ENCODE measurements at places on chromosomes 3 and 15.

DNA sequence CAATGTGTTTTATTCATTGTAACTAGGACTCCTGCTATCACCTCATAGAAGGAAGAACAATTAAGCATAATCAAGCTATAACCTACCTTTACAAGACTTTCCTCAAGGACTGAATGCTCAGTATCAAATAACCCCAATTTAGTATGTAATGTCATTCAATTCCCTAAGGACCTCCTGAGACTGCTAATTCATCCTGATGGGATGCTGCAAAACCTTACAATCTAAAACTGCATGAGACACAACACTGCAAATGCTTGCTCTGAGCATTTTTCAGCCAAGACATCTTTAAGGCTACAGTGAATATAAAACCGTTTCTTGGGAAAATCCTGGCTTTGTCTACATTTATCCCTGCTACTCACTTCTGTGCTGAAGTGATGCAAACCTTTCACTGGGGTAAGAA, 69.9 kb downstream of the RYK start:
- H3K4me3 ChIP-seq: no peak overlapping the region
- no peak for DNase-seq
- H3K27me3 ChIP-seq: no peaks in the 10 kb centered on the region
- no peaks in the 10 kb centered on the region for H3K4me1 ChIP-seq
- no peak overlapping the region for H3K27ac ChIP-seq
- peaks cover 6% of the 10 kb centered on the region for H3K36me3 ChIP-seq

- no peaks in the 10 kb centered on the region for H3K4me1 ChIP-seq
- no peaks in the 10 kb centered on the region for H3K36me3 ChIP-seq
- DNase-seq: no peak
- H3K4me3 ChIP-seq: no peak overlapping the region
- no peaks in the 10 kb centered on the region for H3K27me3 ChIP-seq
Measured at GRCh38 chr3:56795097-56795828, 6.5 kb downstream of the ARHGEF3 start.

GRCh38 chr3:45210308-45211041, 15.6 kb downstream of the TMEM158 start:
- peak; percentile 79 for DNase-seq
- H3K4me1 ChIP-seq: no peaks in the 10 kb centered on the region
- no peaks in the 10 kb centered on the region for H3K36me3 ChIP-seq
- H3K27me3 ChIP-seq: no peaks in the 10 kb centered on the region

GRCh38 chr15:69983696-69984265, 113.9 kb downstream of the TLE3 start:
- H3K27ac ChIP-seq: no peak overlapping the region
- no peaks in the 10 kb centered on the region for H3K36me3 ChIP-seq
- no peaks in the 10 kb centered on the region for H3K4me1 ChIP-seq
- H3K27me3 ChIP-seq: peaks cover 10% of the 10 kb centered on the region
- no peak for DNase-seq

DNA sequence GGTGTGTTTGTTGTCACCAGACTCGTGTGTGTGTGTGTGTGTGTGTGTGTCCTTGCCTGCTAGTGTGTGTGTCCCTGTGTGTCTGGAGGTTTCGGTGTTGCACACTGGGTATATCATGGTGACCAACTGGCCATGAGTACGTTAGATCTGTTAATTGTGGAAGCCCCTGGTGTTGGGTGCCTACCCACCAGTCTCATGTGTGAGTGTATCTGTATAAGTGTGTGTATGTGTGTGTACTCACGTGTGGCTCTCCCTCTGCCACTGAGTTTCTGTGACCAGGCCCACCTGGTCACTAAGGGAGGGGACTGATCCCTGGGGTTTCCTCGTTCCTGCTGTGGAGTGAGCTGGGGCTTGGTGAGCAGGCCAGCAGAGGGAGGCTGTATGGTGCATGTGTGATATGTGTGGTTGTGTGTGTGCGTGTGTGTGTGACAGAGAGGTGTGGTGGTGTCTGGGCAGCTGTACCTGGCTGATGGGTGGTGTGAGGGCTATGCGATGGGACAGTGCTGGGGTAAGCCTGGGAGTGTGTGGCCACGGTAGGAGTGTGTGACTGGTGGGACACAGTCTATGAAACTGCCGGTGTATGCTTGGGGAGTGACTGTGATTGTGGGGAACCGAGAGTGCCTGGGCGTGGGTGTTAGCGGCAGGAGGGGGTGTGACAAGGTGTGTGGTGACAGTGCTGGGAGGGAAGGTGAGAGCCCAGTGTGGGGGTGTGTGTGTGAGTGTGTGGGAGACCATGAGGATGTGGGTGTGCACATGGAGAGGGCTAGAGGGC, 1.8 kb downstream of the PRKCD start:
- no peaks in the 10 kb centered on the region for H3K27me3 ChIP-seq
- H3K36me3 ChIP-seq: no peaks in the 10 kb centered on the region
- H3K27ac ChIP-seq: no peak overlapping the region
- no peak overlapping the region for H3K4me3 ChIP-seq
- peaks cover 13% of the 10 kb centered on the region for H3K4me1 ChIP-seq

GRCh38 chr3:131995891-131996290, 38.9 kb downstream of the CPNE4 start:
- no peak overlapping the region for H3K27ac ChIP-seq
- no peak overlapping the region for H3K4me3 ChIP-seq
- no peaks in the 10 kb centered on the region for H3K27me3 ChIP-seq
- no peak for DNase-seq

DNA sequence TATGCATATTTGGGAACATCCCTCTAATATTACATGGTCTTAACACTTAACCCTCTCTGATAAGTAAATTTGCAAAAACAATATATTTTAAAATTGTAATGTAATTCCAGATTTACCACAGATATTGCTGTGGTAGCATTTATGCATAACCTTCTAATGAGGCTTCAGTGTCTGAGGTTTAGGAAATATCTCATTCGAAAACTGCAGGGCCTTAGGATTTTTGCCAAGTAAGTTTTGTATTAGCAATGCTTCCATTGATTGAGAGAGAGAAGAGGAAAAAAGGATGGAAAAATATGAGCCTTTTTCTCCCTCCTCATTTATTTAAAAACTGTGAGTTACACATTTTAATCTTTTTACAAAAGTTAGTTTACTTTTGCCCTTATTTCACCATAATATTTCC, 294.6 kb downstream of the EPHA3 start:
- H3K4me1 ChIP-seq: no peaks in the 10 kb centered on the region
- no peak for DNase-seq
- H3K27me3 ChIP-seq: peaks cover 3% of the 10 kb centered on the region

DNA sequence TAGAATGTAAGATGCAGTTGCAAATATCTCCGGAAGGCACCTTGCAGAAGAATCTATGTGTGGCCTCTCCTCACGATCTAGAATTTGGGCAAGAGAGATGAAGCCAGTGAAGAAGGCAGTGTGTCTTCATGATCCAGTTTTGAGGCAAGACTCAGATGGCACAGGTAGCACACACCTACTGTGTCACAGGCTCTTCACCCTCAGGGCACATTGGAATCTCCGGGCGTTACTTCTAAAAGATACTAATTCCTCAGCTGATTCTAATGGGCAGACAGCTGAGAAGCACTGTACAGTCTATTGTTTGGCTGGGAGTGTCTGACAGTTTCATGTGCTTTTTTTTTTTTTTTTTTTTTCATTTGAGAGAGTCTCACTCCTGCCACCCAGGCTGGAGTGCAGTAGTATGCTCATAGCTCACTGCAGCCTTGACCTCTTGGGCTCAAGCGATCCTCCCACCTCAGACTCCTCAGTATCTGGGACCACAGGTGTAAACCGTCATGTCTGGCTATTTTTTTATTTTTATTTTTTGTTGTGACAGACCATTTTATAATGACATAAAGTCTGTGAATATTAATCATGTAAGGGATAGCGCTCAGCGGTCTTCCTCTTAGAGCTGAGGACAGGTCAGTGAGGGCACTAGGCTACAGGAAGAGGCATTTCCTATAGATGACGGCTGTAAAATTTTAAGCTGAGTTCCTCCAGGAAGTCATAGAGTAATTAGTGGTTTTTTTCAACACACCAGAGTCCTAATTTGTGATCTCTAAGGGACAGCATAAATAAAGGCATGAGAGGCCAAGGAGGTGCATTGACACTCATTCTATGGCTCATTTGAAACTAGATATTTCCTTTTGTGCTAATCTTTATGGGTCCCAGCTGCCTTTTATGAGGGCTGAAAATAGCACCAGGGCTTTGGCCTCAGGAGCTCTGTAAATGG, 4.0 kb downstream of the C3orf52 start:
- H3K4me3 ChIP-seq: no peak overlapping the region
- H3K27me3 ChIP-seq: no peaks in the 10 kb centered on the region
- H3K4me1 ChIP-seq: peaks cover 2% of the 10 kb centered on the region
- H3K36me3 ChIP-seq: no peaks in the 10 kb centered on the region
- no peak for DNase-seq

DNA sequence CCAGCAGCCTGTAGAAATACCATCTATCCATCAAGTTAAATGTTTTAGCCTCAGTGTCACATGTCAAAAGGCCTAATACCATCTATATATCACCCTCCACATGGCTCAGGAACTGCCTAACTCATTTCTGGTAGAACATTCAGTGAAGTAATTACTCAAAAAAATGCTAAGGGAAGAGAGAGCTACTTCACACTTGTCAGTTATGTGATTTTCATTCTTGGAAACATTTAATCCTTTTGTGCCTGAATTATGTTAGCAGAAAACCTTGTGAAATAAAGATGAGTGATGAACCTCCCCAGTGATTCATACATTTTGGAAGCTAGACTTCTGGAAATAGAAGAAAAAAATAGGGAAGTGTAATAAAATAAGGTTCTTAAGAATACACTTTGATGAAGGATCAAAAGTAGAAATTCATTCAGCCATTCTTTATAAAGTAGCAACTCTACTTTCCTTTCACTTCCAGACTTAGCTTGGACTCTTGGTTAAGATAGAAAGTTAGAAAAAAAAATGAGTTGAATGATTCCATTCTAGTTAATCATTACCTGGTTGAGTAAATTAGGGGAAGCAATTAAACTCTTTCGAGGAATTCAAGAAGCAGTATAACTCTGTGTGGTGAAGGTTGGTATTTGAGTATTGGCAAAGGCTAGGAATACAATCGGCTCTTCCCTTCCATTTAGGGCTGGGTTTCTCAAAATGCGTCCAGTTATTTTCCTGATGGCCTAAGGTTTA, 3.6 kb downstream of the OTOL1 start:
- peaks cover 11% of the 10 kb centered on the region for H3K4me1 ChIP-seq
- H3K4me3 ChIP-seq: no peak overlapping the region
- H3K27me3 ChIP-seq: no peaks in the 10 kb centered on the region

DNA sequence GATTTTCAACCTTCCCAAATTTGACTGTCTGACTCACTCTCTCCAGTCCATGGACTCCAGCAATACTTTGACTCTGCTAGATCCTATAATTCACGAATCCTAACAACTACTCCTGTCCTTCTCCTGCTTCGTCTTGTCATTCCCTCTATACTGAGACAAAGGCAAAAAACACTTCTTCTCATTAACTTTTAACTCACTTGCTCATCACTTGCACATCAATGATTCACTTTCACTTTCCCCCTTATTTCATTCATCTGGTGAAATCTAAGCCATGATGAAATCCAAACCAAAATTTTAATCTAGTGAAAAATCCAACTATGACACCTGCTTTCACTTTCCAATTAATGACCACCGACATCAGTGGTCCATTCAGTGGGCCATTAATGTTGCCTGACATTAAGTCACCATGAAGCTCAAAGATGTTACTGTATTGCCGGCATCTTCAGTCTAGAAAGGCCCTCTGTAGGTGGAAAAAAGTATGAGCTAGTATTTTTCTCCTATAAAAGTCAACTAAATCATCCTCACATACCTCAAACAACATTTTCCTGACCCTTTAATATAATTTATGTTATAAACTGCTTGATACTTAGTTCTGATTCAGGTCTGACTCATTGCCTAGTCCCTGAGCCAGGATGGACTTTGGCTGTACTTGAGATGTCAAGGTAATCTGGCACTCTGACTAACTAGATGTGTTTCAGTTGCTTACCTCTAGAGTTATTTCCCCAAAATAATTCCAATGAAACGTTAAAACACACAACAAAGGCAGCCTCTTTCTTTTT, 158.6 kb downstream of the CNTN6 start:
- H3K36me3 ChIP-seq: no peaks in the 10 kb centered on the region
- no peak overlapping the region for H3K27ac ChIP-seq
- H3K27me3 ChIP-seq: no peaks in the 10 kb centered on the region
- DNase-seq: no peak

DNA sequence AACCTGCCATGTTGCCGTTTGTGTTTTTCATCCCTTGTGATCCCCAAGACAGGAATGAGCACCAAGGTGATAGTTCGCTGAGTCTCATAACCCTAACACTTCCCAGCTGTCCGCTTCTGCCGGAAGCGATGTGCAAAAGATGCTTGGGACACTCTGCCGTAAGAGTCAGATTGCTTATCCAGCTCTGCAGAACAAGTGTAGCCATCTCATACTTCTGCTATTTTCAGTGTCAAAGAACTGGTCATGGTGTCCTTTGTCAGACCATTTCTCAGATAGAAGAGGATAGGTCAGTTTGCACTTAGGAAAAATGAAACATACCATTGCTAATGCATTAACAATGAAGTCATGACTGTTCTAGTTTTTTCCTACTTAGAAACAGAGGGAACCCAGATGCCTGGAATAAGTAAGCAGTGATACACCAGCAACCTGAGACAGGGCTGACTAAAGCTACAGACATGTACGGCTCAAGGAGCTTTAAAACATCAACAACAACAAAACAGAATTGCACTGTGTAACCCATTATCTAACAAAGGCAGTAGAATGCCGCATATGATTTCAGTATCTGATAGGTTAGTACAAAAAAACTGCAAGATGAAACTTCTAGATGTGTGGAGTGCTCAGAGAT, 134.0 kb upstream of the IL12A start:
- H3K27me3 ChIP-seq: no peaks in the 10 kb centered on the region
- no peak overlapping the region for H3K4me3 ChIP-seq
- no peak for DNase-seq
- H3K36me3 ChIP-seq: no peaks in the 10 kb centered on the region
- no peak overlapping the region for H3K27ac ChIP-seq

DNA sequence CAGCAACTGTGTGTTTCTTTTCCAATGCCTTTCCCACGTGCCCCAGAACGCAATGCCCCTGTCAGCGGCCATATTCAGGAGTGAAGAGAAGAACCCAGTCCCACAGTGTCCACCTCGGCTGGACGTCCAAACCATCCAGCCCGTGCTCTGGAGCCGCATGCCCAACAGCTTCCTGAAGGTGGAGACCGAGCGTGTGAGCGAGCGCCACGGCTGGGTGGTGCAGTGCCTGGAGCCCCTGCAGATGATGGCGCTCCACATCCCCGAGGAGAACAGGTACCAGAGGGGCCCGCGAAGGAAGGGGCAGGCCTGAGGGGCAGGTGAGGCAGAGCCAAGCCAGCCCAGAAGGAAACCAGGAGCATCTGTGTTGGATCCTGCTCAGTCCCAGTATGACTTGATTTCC, 308.1 kb upstream of the CHRM5 start:
- H3K4me3 ChIP-seq: no peak overlapping the region
- H3K27ac ChIP-seq: no peak overlapping the region
- no peak for DNase-seq
- no peaks in the 10 kb centered on the region for H3K36me3 ChIP-seq
- no peaks in the 10 kb centered on the region for H3K27me3 ChIP-seq

- DNase-seq: no peak
- H3K27ac ChIP-seq: no peak overlapping the region
- H3K36me3 ChIP-seq: no peaks in the 10 kb centered on the region
- no peaks in the 10 kb centered on the region for H3K27me3 ChIP-seq
- no peaks in the 10 kb centered on the region for H3K4me1 ChIP-seq
Measured at GRCh38 chr3:190485830-190486532, 27.9 kb upstream of the IL1RAP start.

- H3K27ac ChIP-seq: no peak overlapping the region
- H3K4me3 ChIP-seq: no peak overlapping the region
- no peaks in the 10 kb centered on the region for H3K4me1 ChIP-seq
- no peaks in the 10 kb centered on the region for H3K27me3 ChIP-seq
- H3K36me3 ChIP-seq: no peaks in the 10 kb centered on the region
Measured at GRCh38 chr15:98062869-98063268, 102.4 kb downstream of the ARRDC4 start.

- no peaks in the 10 kb centered on the region for H3K27me3 ChIP-seq
- H3K4me1 ChIP-seq: no peaks in the 10 kb centered on the region
- DNase-seq: no peak
- H3K4me3 ChIP-seq: no peak overlapping the region
- no peaks in the 10 kb centered on the region for H3K36me3 ChIP-seq
Measured at GRCh38 chr3:145899241-145899640, 261.7 kb downstream of the PLOD2 start.
